H9 (cell line): ENCODE measurements at places on chromosomes 13 and 19. TPM values are rescaled to one million over a fixed set of nuclear protein-coding genes. Genes with fewer than 3 reads are reported as not detected.

- H3K4me3 ChIP-seq, result no peak overlapping the region
- no peaks in the 10 kb centered on the region for H3K4me1 ChIP-seq
Observed at GRCh38 chr19:17322854-17323253, 11.8 kb downstream of the ANO8 start.

GRCh38 chr19:30105727-30106126 is 163.7 kb downstream of the URI1 start:
- no peak overlapping the region for H3K27ac ChIP-seq
- H3K36me3 ChIP-seq, result peaks cover 2% of the 10 kb centered on the region; the same call in 1 of the 3 replicates
- H3K27me3 ChIP-seq, result no peaks in the 10 kb centered on the region
- H3K4me1 ChIP-seq, result no peaks in the 10 kb centered on the region

DNA sequence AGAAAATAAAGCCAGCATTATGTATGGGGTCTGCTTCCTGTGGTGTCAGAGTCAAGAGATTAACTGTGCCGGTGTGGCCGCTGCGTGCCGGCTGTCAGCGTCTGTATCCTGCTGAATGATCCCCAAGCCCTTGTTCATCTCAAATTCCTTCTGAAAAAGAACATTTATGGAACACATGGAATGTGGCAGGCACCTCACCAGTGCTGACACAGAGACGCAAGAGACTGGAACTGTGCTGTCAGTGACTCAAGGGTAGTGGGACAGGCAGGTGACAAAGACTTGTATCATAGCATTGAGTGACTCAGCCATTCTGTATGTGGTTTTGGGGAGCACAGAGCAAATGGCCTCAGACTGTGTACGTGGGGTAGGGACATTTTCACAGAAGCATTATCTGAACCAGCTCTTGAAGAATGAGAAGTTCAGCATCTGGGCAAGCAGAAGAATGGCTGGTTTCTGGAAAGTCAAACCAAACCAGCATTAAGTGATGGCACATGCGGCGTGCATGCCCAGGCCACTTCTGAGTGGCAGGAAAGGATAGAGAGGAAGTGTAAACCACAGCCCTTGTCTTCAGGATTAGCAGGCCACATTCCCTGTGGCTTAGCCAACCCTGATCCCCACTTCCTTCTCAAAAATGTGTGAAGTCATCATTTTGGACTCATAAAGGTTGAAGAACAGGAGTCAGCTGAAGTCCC is 54.0 kb upstream of the IRS2 start:
- no peak for DNase-seq
- H3K36me3 ChIP-seq, result no peaks in the 10 kb centered on the region
- no peaks in the 10 kb centered on the region; the same call in 1 of the 2 replicates for H3K27me3 ChIP-seq
- no peak overlapping the region for H3K27ac ChIP-seq
- H3K4me3 ChIP-seq, result no peak overlapping the region
- no peaks in the 10 kb centered on the region for H3K4me1 ChIP-seq

DNA sequence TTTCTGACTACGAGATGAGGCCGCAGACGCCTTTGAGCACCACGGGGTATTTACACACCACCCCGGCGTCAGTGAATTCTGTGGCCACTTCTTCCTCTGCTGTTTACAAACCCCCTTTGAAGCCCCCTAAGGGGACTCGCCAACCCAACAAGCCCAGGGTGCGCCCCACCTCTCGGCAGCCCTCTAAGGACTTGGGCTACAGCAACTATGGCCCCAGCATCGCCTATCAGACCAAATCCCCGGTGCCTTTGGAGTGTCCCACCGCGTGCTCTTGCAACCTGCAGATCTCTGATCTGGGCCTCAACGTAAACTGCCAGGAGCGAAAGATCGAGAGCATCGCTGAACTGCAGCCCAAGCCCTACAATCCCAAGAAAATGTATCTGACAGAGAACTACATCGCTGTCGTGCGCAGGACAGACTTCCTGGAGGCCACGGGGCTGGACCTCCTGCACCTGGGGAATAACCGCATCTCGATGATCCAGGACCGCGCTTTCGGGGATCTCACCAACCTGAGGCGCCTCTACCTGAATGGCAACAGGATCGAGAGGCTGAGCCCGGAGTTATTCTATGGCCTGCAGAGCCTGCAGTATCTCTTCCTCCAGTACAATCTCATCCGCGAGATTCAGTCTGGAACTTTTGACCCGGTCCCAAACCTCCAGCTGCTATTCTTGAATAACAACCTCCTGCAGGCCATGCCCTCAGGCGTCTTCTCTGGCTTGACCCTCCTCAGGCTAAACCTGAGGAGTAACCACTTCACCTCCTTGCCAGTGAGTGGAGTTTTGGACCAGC is 5.3 kb downstream of the SLITRK5 start:
- peaks cover 6% of the 10 kb centered on the region for H3K4me1 ChIP-seq
- H3K27ac ChIP-seq, result no peak overlapping the region
- no peaks in the 10 kb centered on the region for H3K36me3 ChIP-seq
- peaks cover 49% of the 10 kb centered on the region for H3K27me3 ChIP-seq

DNA sequence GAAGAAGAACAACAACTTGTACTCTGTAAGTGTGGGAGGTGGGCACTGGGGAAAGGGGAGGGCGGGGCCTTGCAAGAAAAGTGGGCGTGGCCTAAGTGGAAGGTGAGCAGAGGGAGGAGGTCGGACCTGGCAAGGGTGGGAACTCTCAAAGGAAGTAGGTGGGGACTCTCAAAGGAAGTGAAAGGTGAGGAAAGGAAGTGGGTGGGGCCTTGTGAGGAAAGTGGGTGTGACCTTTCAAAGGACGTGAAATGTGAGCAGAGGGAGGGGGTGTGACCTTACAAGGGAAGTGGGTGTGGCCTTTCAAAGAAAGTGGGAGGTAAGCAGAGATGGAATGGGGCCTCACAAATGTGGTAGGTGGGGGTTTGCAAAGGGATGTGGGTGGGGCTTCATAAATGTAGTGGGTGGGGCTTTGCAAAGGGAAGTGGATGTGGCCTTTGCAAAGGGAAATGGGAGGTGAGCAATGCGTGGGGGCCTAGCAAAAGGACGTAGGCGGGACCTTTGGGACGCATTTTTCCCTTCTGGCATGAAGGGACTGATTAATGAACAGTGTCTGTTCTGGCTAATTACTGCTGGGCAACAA is 25.9 kb downstream of the ACSBG2 start:
- DNase-seq, result peak; percentile 77
- H3K27ac ChIP-seq, result no peak overlapping the region
- no peaks in the 10 kb centered on the region for H3K27me3 ChIP-seq
- H3K4me3 ChIP-seq, result no peak overlapping the region
- peaks cover 8% of the 10 kb centered on the region; the same call in 1 of the 2 replicates for H3K36me3 ChIP-seq

DNA sequence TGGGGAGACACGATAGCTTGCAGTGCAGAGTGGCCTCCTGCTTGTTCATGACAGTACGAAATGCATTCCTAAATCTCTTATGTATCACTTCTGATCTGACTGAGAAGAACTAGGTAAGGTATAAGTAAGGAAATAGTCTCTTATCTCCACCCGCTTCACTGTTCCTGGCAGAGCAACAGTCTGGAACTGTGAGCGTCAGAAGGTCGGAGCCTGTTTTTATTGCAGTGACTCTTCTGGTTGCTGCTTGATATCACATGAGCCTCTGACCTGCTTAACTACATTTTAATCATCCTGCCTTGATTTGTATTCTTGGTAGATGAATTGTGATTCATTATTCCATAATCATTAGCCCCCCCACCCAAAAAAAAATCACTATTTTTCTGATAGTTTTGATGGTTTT is 69.0 kb downstream of the COL4A2 start:
- peaks cover 2% of the 10 kb centered on the region; the same call in 1 of the 2 replicates for H3K4me1 ChIP-seq
- H3K27me3 ChIP-seq, result no peaks in the 10 kb centered on the region
- H3K36me3 ChIP-seq, result no peaks in the 10 kb centered on the region
- no peak overlapping the region for H3K27ac ChIP-seq
- DNase-seq, result no peak

GRCh38 chr13:22665506-22665905 is 515.3 kb upstream of the SGCG start:
- no peak for DNase-seq
- no peak overlapping the region for H3K27ac ChIP-seq
- no peaks in the 10 kb centered on the region for H3K4me1 ChIP-seq
- no peak overlapping the region for H3K4me3 ChIP-seq
- H3K27me3 ChIP-seq, result no peaks in the 10 kb centered on the region
- H3K36me3 ChIP-seq, result no peaks in the 10 kb centered on the region

DNA sequence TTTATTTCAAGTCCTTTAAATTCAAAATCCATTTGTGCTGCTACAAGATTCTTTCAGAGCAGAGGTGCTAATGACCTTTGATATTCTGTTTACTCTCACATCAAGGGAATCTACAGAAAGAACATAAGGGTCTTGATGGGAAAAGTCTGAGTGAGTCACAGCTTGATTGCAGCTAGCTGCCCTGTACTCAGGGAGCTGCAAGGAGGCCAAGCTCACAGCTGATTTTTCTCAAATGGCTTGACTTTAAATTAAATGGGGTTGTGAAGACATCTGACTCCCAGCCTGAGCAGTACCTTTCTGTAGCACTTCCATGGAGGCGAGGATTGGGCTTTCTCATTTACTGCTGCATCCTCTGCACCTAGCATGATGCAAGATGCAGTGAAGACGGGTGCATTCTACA is 62.5 kb downstream of the RAP2A start:
- no peak for DNase-seq
- H3K27me3 ChIP-seq, result no peaks in the 10 kb centered on the region
- no peaks in the 10 kb centered on the region for H3K4me1 ChIP-seq
- no peak overlapping the region for H3K4me3 ChIP-seq
- H3K36me3 ChIP-seq, result no peaks in the 10 kb centered on the region

- DNase-seq, result no peak
- peaks cover under 1% of the 10 kb centered on the region; the same call in 2 of the 3 replicates for H3K36me3 ChIP-seq
- no peak overlapping the region for H3K27ac ChIP-seq
- no peaks in the 10 kb centered on the region for H3K27me3 ChIP-seq
- no peaks in the 10 kb centered on the region for H3K4me1 ChIP-seq
Observed at GRCh38 chr13:41916173-41916954, 44.5 kb downstream of the VWA8 start.

GRCh38 chr13:113365583-113365970 is 1.6 kb upstream of the GRTP1 start:
- peak overlapping the region; percentile 56; the same call in 2 of the 3 replicates for H3K4me3 ChIP-seq
- DNase-seq, result no peak
- H3K27me3 ChIP-seq, result no peaks in the 10 kb centered on the region
- peaks cover 5% of the 10 kb centered on the region; the same call in 2 of the 3 replicates for H3K36me3 ChIP-seq
- H3K4me1 ChIP-seq, result no peaks in the 10 kb centered on the region; the same call in 1 of the 2 replicates

GRCh38 chr13:66558506-66558905 is 671.6 kb downstream of the PCDH9 start:
- H3K4me3 ChIP-seq, result no peak overlapping the region
- DNase-seq, result no peak

DNA sequence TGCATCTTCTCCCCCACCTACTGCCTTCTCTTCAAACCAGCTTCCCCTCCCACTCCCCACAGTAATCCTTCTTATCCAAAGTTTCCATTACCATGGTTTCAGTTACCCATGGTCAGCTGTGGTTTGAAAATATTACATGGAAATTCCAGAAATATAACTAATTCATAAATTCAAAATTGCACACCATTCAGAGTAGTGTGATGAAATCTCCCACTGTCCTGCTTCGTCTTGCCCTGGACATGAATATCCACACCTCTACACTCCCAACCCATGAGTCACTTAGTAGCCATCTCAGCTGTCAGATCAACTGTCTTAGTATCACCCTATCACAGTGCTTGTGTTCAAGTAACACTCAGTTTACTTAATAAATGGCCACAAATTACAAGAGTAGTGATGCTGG is 3.8 kb upstream of the KCTD12 start:
- no peaks in the 10 kb centered on the region for H3K4me1 ChIP-seq
- no peak for DNase-seq
- no peak overlapping the region for H3K4me3 ChIP-seq
- H3K27ac ChIP-seq, result no peak overlapping the region
- H3K27me3 ChIP-seq, result peaks cover 21% of the 10 kb centered on the region; the same call in 1 of the 2 replicates

GRCh38 chr19:30862876-30863275 is 486.4 kb downstream of the TSHZ3 start:
- H3K4me1 ChIP-seq, result no peaks in the 10 kb centered on the region
- H3K4me3 ChIP-seq, result no peak overlapping the region
- H3K27me3 ChIP-seq, result no peaks in the 10 kb centered on the region
- peak; percentile 8 for DNase-seq
- H3K27ac ChIP-seq, result no peak overlapping the region
- H3K36me3 ChIP-seq, result no peaks in the 10 kb centered on the region; the same call in 2 of the 3 replicates

- DNase-seq, result no peak
- H3K4me3 ChIP-seq, result no peak overlapping the region
- no peak overlapping the region for H3K27ac ChIP-seq
- no peaks in the 10 kb centered on the region for H3K36me3 ChIP-seq
- peaks cover 4% of the 10 kb centered on the region; the same call in 1 of the 2 replicates for H3K27me3 ChIP-seq
- no peaks in the 10 kb centered on the region for H3K4me1 ChIP-seq
Observed at GRCh38 chr19:45211751-45212381, 33.3 kb downstream of the BLOC1S3 start.

DNA sequence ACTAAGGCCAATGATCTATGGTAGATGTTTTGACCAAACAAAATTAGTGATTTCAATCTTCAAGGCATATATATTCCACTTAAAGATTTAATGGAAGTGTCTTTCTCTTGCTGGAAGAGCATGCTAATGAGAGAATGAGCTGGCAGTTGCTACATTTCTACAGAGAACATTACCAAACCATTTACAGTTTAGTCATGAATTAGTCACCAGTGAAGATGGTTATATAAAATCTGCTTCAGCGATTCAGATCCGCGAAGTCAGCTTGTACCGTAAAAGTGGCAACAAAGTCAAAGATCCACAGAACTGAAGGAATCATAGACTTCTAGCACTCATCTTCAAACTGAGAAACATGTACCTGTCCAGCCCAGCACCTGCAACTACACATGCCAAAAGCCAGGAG is 156.3 kb downstream of the SLITRK5 start:
- DNase-seq, result no peak
- H3K36me3 ChIP-seq, result no peaks in the 10 kb centered on the region
- no peak overlapping the region for H3K4me3 ChIP-seq
- no peaks in the 10 kb centered on the region for H3K4me1 ChIP-seq
- no peak overlapping the region for H3K27ac ChIP-seq

DNA sequence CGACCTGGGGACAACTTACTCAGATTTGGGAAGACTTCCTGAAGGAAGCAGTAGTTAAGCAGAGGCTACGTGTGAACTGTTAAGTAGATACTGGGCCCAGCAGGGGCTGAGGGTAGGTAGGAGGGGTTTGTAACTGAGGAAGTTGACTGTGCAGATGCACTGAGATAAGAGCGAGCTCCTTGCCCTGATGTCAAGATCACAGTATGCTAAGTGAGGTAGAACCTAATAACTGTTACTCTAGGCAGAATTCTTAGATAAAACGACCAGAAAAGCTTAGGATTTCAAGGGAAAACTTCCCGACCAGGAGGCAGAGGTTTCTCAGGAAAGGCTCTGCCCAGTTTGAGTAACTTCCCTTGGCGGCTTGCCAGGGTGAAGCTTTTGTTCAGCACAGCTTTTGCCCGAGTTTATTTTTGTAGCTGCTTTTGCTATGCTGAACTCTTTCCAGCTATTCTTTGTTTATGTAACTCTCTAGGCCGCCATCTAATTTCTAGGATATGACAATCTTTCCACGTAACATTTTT is 632.1 kb downstream of the DIAPH3 start:
- H3K4me1 ChIP-seq, result peaks cover 2% of the 10 kb centered on the region
- H3K27ac ChIP-seq, result no peak overlapping the region
- peak; percentile 68 for DNase-seq
- H3K27me3 ChIP-seq, result no peaks in the 10 kb centered on the region

- no peak overlapping the region for H3K4me3 ChIP-seq
- H3K4me1 ChIP-seq, result no peaks in the 10 kb centered on the region
- DNase-seq, result no peak
- no peaks in the 10 kb centered on the region for H3K36me3 ChIP-seq
- no peaks in the 10 kb centered on the region for H3K27me3 ChIP-seq
Observed at GRCh38 chr19:35460608-35461007, 12.6 kb downstream of the FFAR2 start.

- peak; percentile 14 for DNase-seq
- no peaks in the 10 kb centered on the region for H3K4me1 ChIP-seq
- no peaks in the 10 kb centered on the region for H3K36me3 ChIP-seq
Observed at GRCh38 chr19:14782626-14783409, 4.5 kb upstream of the ADGRE2 start.

Gene SLC46A3
- 0.22 and 0.26 TPM in 2 replicates for total RNA-seq

Gene TMEM238
- 3.8 and 4.8 TPM in 2 replicates for total RNA-seq

Gene CSNK1G2
- total RNA-seq, result 96.6 and 100.0 TPM in 2 replicates

Gene LGALS14
- not detected in 2 replicates for total RNA-seq

Gene CLDN10
- 20.7 and 20.9 TPM in 2 replicates for total RNA-seq

Gene CELF5
- 4.8 TPM in 2 replicates for total RNA-seq

Gene HPN
- 9.3 and 10.6 TPM in 2 replicates for total RNA-seq
